Retina (tissue), 1 donor: ENCODE measurements at places on chromosomes 1 and 21.

- DNase-seq: no peak
Observed at GRCh38 chr1:37905727-37906126, 41.1 kb downstream of the INPP5B start.

GRCh38 chr1:101105877-101106276 is 80.3 kb upstream of the DPH5 start:
- no peak for DNase-seq

GRCh38 chr21:42088658-42089057 is 17.5 kb downstream of the UMODL1 start:
- DNase-seq: no peak

GRCh38 chr1:58304346-58304975 is 242.1 kb downstream of the OMA1 start:
- no peak for DNase-seq

DNA sequence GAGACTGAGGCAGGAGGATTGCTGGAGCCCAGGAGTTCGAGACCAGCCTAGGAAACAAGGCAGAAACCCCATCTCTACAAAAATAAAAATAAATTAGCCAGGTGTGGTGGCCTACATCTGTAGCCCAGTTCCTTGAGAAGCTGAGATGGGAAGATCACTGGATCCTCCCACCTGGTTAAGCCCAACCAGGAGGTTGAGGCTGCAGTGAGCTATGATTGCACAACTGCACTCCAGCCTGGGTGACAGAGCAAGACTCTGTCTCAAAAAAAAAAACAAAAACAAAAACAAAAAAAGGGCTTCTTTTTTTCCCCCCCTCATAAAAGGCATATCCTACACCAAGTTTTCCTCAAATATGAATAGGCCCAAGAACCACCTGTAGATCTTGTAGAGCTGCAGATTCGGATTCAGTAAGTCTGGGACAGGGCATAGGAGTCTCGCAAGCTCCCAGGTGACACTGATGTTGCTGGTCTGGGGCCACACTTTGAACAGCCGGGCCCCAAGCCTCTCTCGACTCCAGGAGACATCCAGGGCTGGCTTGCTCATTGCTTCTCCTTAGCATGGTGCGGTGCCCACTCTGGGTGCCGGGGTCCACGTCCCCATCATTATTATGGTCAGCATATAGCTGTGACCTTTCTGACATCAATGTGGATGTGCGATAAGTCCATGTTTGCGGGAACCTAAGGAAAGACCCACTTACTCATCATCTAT is 22.1 kb upstream of the UMODL1 start:
- DNase-seq: no peak
